ENCODE measurements at places on chromosomes 7 and 10.

DNA sequence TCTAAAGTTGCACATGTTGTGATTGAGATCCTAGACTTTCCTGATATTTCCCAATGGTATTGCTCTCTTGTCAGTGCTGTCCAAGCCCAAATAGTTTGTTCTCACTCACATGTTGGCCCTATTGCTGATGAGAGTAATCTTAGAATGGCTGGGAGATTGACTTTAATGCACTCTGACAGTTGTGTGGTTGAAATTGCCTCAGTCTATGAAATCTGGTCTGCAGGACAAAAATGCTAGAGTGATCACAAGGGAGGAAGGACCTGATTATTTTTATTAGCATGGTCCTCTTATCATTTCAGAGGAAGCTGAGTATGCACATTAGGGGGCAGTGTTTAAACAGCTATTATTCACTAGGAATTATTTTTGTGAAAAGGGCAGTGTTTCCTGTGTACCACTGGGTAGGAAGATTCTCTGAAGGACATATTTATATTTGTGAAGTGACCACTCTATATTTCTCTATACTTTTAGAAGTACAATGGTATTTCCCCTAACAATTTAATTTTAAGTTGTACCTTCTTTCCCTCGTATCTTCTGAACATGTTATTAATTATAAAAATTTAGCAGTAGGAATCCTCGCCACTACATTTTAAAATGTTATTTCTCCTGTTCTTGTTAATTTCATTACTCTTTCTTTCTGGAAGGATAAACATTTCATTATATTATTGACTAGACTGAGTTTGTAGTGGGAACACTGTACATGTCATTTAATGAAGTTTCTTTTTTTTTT lies 64.4 kb downstream of the SUGCT start:
- no peak for DNase-seq

GRCh38 chr7:137403353-137403695 lies 59.8 kb upstream of the PTN start:
- DNase-seq = no peak

GRCh38 chr10:30502266-30503060 lies 68.5 kb downstream of the MAP3K8 start:
- DNase-seq = peak; percentile 50

- no peak for DNase-seq
Measured at GRCh38 chr10:103512166-103512565, 18.7 kb downstream of the NEURL1 start.

DNA sequence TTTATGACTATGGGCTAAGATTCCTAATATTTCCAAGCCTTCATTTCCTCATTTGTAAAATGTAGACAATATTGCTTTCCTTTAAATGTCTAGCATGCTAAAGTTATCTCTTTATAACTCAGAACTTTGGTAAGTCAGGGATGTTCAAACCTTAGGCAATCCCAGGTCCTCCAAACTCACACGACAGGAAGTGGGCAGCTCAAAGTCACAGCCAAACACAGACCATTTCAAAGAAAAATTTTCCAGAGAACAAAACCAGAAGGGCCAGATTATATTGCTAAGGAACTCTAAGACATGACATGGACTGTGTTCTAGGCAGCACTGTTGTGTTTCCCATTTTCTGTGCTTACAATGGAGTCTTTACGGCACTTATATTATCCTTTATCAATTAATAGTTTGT lies 87.8 kb upstream of the DYNC1I1 start:
- DNase-seq = no peak

- no peak for DNase-seq
Measured at GRCh38 chr10:29112827-29113615, 175.8 kb upstream of the LYZL1 start.

DNA sequence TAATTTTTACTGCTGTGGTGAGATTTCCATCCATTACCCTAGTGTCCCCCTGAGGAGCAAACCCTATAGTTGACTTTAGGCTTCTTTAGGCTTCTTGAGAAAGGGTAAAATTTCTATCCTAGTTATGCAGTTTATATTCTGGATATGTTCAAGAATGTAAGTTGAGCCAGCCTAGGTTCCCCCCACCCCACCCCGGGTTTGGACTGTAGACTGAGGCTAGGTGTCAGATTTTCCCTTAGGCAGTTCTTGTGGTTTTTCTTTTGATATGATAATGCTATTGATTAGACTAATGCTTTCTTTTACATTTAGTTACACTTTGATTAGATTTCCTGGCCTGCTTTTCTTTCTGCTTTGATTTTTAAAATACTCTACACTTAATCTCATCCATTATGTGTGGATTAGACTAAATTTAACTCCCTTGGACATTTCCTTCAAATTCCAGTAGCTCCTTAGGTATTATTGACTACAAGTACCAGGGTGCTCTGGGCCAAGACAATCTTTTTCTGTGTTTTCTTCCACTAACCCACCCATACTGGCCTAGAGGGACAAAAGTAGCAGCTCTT lies 37.7 kb downstream of the NRF1 start:
- DNase-seq = no peak

- DNase-seq = no peak
Measured at GRCh38 chr7:36232971-36233550, 80.0 kb downstream of the EEPD1 start.

DNA sequence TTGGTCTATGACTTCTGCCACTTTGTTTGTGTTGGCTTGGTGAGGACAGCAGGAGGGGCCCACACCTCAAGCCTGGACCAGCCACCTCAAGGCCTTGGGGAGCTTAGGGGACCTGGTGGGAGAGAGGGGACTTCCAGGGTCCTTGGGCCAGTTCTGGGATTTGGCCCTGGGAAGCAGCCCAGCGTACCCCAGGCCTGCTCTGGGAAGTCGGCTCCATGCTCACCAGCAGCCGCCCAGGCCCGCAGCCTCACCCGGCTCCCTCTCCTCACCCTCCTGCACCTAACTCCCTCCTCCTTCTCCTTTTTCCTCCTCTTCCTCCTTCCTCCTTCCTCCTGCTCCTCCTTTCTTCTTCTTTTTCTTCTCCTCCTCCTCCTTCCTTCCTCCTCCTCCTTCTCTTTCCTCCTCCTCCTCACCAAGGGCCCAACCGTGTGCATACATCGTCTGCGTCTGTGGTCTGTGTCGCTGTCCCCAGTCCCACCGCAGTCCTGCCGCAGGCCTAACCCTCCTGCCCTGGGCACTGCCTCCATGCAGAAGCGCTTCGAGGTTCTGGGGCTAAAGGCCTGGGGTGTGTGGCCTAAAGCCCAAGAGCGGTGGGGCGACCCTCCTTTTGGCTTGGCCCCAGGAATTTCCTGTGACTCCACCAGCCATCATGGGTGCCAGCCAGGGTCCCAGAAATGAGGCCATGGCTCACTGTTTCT lies 5.3 kb downstream of the EN2 start:
- DNase-seq = no peak

- no peak for DNase-seq
Measured at GRCh38 chr10:67834375-67834774, 3.6 kb downstream of the DNAJC12 start.

- no peak for DNase-seq
Measured at GRCh38 chr10:7218968-7219367, 191.9 kb downstream of the SFMBT2 start.

DNA sequence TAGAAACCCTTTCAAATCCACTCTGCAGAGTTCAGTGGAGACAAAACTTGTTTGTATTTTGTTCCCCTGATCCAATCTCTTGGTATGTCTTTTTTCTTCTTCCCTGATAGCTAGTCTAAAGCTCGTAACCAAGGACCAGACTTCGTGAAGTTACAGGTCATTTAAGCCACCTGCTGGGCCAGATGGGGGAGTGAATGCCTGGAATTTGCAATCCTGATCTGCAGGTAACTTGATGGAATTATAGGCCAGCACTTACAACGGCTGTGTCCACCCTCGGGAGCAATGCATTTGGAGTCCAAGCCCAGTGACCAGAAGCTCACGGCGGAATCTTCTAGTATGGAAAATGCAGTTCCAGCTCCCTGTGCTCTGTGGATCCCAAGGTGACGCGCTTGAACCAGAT lies 566.9 kb downstream of the TCERG1L start:
- no peak for DNase-seq

DNA sequence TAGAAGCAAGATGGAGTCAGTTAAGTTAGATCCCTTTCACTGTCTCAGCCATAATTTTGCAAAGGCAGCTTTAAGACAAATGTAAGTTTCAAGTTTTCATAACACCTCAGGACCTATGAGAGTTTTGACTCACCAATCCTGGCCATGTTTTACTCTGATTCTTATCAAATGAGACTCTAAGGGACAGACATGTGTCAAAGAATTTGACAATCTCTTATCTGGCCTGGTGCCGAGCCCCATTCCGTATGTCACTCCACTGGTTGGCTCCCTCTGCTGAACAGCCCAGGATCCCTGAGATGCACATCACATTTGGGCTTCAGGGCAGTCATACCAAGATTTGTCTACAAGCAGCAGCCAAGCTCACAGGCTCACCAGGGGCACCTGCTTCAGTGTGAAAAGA lies 187.6 kb upstream of the STK17A start:
- DNase-seq = no peak

DNA sequence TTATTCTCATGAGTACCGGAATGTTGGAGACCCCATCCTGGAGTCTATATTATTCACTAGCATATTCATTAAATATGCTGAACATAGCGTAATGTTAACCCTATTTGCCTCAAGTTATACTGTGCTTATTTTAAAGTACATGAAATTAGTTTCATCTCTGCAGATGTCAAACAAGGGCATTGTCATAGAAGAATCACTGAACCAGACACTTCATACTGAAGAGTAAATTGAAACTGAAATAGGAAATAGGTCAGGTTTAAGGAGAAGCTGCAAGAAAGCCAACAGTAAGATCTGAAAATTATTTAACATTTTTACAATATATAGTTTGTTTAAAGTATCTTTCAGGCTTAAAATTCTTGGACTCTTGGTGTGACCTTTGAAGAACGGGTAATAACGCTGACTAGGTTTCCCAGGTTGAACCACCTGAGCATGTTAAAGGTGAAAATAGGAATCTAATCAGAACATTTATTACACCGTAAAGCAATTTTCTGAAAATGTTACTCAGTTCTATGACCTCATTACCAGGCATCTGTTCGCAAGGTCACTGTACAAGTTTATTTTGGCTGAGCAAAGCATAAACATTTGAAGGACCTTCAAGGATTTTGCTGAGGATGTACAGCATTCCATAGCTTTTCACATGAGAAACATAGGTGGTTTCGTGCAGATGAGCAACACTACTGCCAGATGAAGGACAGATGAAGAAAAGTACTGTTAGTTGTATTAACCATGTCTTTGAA lies 82.7 kb downstream of the REEP3 start:
- no peak for DNase-seq

- no peak for DNase-seq
Measured at GRCh38 chr10:114930320-114930719, 7.7 kb upstream of the TRUB1 start.

- DNase-seq = no peak
Measured at GRCh38 chr7:104111271-104111670, 96.5 kb downstream of the ORC5 start.

GRCh38 chr7:110448918-110449317 lies 642.0 kb upstream of the LRRN3 start:
- no peak for DNase-seq

- DNase-seq = no peak
Measured at GRCh38 chr7:112065758-112066157, 140.4 kb downstream of the DOCK4 start.

DNA sequence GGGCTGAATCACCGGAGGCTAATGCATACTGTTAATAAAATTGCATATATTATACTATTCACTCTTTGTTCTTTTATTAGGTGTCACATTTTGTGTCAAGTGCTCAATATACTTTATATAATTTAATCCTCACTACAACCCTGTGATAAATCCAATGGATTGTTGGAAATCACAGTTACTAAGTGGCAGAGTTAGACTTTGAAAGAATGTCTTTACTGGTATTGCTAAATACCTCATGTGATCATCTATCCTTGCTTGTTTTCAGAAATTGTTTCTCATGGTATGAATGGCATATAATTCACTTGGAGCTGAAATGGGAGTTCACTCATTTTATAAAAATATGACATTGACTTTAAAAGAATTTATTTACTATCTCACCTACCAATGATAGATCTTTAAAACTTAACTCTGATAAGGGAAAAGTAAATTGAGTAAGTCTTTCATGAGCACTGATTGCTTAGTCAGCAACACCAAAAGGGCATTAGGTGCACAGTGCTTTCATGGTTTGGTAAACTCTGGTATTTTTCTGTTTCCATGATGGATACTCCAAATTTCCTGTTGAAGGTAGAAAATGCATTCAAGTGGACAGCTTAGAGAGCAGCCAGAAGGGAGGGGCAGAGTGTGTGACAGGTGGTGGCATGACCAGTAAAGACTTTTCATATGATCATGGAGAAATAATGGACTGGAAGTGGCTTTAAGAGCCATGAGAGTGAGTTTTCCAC lies 22.6 kb downstream of the ENKUR start:
- DNase-seq = no peak

- DNase-seq = no peak
Measured at GRCh38 chr7:126792521-126792920, 460.2 kb downstream of the GRM8 start.

DNA sequence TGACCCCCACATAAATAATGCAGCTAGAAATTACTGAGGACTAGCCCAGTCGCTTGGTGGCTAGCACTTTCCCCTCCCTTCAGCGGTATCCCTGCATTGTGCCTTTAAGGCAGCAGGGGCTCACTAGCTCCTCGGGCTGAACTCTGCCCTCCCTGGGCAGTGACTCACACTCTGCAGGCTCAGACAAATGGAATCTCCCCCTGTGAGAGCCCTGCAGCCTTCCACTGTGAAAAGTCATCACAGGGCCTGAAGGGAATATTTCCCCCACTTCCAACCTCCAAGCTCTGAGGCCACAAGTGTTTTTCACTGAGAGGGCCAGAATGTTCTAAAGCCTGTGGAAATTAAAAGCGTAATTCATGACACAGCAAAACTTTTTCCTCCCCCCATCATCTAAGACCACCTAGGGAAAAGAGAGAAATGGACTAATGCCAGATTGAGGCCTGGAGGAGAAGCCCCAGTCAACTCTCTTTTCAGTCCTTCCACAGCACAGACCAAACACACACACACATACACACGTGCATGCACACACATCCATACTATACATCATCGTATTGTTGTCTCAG lies 93.6 kb upstream of the COL1A2 start:
- DNase-seq = no peak

- DNase-seq = no peak
Measured at GRCh38 chr10:93475227-93475626, 6.9 kb downstream of the MYOF start.

DNA sequence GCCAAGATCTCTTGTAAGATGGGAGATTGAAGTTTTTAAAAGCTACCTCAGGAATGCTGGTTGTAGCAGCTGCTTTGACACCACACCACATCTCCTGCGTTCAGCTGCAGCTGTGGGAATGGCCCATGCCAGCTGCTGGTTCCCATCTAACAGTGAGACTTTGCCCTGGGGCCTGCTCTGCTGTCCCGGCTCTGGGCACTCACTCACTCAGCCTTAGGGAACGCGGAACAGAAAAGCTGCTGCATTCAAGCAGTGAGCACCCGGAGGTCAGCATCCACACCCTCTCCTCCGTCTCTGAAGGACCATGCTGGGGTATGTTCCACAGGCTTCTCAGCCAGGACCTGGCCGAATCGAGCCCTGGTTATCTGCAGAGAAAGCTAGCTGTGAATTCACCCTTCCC lies 197.1 kb upstream of the CXCL12 start:
- DNase-seq = no peak

All from CD4-positive, alpha-beta T cell treated with Interleukin-15 for 4 hours (primary cell).